T-helper 9 cell (primary cell): ENCODE measurements at places on chromosomes 13 and 19.

GRCh38 chr13:84315527-84315926 lies 433.3 kb upstream of the SLITRK1 start:
- no peak for DNase-seq

DNA sequence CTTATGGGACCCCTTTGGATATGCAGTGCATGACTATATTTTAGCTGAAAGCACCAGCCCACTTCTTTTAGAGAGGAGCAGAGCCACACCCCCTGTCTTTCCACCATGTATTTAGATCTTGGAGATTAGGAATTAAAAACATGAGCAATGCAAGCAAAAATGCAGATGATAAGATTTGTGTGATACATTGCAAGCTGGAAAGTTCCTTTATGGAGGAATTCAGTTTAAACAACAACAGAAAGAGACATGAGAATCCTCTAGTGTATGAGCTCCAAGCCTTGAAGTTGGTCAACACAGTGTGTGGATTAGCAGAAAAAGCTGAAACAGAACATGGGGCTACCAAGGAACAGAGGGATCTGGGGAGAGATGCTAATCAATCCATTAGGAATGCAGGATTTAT lies 529.8 kb upstream of the NBEA start:
- no peak for DNase-seq

- no peak for DNase-seq
These were observed 7.5 kb downstream of the FRY start for GRCh38 chr13:32039056-32039455.

- no peak for DNase-seq
These were observed 34.9 kb upstream of the RCBTB2 start for GRCh38 chr13:48567515-48568369.

DNA sequence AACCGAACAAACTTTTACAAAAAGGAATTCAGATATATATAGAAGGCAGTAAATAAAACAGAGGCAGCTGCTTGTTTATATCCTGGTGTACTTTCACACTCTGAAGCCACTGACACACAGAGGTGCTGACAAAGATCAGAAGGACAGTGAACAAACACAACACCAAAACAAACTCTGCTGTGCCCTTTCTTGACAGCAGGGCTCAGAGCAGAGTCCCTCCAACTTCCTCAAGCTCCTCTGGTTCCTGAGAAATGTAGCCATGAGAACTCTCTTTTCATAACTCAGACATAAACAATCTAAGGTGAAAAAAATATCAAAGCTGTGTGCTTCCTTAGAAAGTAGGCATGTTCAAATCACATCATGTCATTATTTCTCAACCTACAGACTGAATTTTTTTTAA lies 1052.8 kb upstream of the SPRY2 start:
- DNase-seq = no peak

- DNase-seq = no peak
These were observed 1.1 kb upstream of the GTF3A start for GRCh38 chr13:27423333-27423732.

DNA sequence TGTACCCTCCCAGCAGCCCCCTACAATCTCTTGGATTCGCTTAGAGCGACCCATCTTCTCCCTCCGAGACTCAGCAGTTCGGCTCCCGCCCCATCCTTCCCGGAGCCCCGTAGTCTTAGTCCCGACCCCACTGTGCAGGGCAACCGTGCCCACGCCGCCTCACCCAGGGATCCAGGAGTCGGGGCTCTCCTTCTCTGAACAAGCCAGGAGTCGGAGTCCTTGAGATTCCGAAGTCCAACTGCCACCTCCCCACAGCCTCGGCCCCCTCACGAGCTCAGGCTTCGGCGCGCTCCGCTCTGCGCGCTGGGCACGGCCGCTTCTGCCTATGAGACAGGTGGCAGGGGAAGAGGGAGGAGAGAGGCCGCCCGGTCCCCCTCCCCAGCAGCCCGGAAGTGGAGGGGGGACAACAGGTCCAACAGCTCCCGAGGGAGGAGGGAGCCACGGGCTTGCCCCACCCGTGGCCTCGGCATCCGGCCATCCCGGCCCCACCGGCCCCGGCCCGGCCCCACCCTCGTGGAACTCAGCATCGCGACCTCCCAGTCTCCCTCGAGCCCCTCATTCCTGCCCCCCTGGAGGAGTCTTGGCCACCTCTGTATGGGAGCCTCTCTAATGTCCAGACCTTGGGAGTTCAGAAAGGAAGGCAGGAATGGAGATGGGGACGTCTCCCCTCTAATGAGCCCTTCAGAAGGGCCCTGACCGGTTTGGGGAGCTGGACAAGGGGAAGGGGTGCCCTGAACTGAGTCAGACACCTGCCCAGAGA lies at the start of gene PHLDB3:
PHLDB3 (minus strand) TSS at position 321 of the 760 bp plus-strand sequence. CDS start 628 bp downstream, outside the sequence.
- peak; percentile 36 for DNase-seq

DNA sequence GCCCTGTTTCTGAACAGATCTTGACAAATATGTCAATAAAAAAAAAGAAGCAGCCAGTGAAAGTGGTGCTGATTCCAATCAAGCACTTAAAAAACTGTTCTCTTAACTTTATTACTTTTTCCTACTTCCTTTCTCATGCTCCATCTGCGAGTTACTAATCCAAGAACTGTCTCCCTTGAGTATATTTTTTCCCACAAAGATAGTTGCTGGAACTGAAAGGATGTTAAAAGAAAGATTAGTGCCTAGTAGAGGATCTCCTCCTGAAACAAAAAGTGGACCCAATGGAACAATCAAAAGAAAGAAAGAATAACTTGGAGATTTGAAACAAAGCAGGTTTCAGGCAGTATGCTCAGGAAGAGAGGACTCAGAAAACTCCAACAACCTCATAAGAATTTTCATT lies 1034.8 kb downstream of the PCDH17 start:
- DNase-seq = no peak

DNA sequence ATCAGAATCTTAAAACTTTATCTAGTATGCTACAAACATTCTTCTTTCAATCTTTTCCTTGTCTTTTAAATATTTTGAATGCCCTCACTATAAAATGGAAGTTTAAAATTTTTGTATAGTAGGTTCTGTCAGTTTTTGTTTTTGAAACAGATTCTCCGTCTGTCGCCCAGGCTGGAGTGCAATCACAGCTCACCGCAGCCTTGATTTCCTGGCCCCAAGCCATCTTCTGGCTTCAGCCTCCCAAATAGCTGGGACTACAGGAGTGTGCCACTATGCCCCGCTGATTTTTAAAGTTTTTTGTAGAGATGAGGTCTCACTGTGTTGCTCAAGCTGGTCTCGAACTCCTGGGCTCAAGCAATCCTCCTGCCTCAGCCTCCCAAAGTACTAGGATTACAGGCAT lies 20.7 kb downstream of the PHF11 start:
- DNase-seq = no peak

DNA sequence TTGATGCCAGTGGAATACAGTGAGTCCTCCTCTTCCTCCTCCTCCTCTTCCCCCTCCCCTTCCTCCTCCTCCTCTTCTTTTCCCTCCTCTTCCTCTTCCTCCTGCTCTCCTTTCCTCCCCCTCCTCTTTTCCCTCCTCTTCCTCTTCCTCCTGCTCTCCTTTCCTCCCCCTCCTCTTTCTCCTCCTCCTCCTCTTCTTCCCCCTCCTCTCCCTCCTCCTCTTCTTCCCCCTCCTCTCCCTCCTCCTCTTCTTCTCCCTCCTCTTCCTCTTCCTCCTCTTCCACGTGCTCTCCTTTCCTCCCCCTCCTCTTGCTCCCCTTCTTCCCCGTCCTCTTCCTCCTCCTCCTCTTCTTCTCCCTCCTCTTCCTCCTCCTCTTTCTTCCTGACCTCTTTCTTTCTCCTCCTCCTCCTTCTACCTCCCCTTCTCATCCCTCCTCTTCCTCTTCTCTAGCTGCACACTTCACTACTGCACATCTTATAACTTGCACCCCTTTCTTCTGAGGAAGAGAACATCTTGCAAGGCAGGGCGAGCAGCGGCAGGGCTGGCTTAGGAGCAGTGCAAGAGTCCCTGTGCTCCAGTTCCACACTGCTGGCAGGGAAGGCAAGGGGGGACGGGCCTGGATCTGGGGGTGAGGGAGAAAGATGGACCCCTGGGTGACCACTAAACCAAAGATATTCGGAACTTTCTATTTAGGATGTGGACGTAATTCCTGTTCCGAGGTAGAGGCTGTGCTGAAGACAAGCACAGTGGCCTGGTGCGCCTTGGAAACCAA lies 5.6 kb downstream of the PDX1 start:
- DNase-seq = no peak

- DNase-seq = no peak
These were observed 207.6 kb upstream of the SERP2 start for GRCh38 chr13:44165889-44166496.

DNA sequence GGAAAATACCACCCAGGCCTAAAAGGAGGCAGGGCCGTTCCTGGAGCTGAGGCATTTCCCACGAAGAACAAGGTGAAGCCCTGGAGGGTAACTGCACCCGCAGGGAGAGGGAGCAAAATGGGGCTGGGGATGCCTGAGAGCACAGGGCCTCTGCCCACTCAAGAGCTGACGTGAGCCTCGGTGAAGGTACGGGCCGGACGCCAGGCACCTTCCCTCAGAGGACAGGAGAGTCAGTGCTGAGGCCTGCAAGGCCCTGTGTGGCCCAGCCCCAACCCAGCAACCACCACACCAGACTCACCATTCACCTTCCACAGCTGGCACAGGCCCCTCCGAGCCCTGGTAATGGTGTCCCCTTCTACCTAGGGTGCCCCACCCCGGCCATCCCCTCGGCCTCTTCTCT lies 36.3 kb downstream of the DNMT1 start:
- DNase-seq = no peak

GRCh38 chr19:3042621-3043267 lies 13.7 kb upstream of the TLE2 start:
- DNase-seq = no peak

- DNase-seq = no peak
These were observed 33.6 kb upstream of the HMGB1 start for GRCh38 chr13:30499338-30499737.

DNA sequence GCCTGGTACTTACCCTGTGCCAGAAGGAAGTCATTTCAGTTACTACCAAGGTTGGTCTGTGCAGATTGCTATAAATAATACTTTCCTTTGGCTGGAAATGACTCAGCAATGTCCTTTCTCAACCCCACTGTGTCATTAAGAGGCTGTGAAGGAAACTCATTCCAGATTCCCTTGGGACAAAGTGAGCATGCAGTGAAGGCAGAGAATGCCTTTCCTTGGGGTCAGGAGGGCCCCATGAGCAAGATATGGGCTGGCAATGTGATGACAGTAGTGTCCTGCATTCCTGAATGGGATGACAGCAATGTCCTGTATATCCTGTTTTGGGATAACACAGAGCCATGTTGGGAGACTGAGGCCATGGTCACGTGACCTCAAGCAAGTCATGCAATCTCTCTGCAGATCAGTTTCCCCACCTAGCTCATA lies 213.1 kb upstream of the TMTC4 start:
- no peak for DNase-seq

GRCh38 chr13:40996426-40997092 lies 22.6 kb downstream of the ELF1 start:
- no peak for DNase-seq

GRCh38 chr19:35669566-35669965 lies 3.2 kb downstream of the UPK1A start:
- no peak for DNase-seq

DNA sequence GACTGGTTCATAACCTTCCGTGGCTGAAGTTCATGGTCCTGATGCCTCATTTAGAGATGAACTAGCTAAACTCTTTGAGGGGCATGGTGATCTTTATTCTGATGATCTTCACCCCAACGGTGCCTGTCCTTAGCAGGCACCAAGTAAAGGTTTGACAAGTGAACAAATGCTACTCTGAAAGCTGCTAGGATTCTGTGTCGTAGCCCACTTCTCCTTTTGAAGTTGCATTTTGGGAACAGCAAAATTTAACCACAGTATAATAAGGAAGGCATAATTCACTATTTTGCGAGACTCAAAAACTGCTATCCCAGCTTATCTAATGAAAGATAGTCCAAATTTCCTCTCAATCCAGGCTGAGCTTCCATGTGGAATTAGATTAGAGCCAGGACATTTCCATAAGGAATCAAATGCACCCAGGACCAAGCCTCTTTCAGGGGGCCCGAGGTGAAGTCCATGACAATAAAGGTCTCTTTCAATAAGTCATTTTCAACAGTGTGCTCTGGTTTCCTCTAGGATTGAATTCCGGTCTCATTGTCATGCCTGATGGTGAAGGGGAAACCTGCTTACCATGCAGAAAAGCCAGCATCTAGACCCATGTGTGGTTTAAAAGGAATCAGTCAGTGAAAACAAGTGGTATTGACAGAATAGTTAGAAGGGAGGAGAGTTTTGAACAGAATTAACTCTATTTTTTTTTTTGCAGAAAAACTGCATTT lies 23.1 kb downstream of the SIAH3 start:
- DNase-seq = no peak

DNA sequence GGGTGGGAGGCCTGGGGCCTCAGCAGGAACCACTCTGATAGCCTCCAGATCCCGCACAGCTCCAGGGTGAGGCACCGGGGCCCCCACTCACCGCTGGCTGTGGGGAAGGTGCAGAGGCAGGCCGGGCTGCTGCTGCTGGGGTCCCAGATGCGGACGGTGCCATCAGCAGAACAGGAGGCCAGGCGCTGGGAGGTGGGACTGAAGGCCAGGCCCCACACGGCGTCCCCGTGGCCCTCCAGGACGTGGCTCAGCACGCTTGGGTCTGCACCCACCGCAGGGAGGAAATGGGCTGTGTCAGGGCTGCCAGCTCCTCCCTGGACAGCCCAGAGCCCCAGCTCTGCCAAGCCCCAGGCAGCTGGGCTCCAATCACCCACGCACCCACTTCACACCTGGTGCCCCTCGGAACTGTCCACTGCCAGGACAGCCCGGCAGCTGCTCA lies 6.1 kb upstream of the PRKD2 start:
- no peak for DNase-seq

DNA sequence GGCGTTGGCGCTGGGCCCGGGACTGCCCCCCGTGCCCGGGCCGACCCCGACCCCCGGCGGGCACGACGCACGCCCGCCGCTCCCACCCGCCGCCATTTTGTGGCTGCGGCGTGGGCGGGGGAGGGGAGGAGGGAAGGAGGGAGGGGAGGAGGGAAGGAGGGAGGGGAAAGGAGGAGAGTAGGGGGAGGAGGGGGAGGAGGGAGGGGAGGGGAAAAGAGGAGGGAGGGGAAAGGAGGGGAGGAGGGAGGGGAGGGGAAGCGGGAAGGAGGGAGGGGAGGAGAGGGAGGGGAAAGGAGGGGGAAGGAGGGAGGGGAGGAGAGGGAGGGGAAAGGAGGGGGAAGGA lies at the start of gene BTBD2:
BTBD2 (minus strand) TSS at position 107 of the 343 bp plus-strand sequence; CDS start at position 96, 11 bp downstream.
- DNase-seq = peak; percentile 43

GRCh38 chr13:46315491-46316075 lies 71.5 kb downstream of the RUBCNL start:
- no peak for DNase-seq

DNA sequence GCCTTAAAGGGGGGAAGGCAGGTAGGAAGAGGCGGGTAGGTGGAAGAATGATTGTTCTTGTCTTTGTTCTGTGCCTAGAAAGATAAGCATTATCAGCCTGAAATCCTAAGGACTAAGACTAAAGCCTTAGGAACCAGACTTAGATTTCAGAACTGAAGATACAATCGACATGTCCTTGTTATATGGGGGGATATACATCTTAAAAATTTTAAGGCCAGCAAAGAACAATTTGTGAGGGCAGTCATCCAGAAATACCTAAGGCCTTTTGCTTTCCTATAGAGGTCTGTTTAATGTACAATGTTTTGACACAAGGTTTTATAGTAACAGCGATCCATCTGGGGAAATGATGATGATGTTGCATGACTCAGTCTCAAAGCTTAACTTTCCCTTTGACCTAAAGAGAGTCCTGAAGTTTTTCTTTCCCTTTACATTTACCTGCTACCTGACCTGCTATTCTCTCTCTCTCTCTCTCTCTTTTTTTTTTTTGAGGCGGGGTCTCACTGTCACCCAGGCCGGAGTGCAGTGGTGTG lies 20.2 kb upstream of the CEACAM6 start:
- DNase-seq = no peak

GRCh38 chr19:33580645-33581037 lies 41.1 kb upstream of the CHST8 start:
- DNase-seq = no peak
